ENCODE measurements at places on chromosomes 12 and 14. TPM values are rescaled to one million over a fixed set of nuclear protein-coding genes. Genes with fewer than 3 reads are reported as not detected.

The IFNG-AS1 gene
- not detected for total RNA-seq

The ITGA7 gene
- total RNA-seq: 536 TPM

The CSRNP2 gene
- 33.6 TPM for total RNA-seq

The MANSC4 gene
- not detected for total RNA-seq

The ZBTB1 gene
- 35.5 TPM for total RNA-seq

The RNFT2 gene
- total RNA-seq: 2.1 TPM

The LRFN5 gene
- 3.6 TPM for total RNA-seq

The RABGGTA gene
- 17.0 TPM for total RNA-seq

The PPFIA2 gene
- total RNA-seq: 2.7 TPM

The FSCB gene
- total RNA-seq: not detected

DNA sequence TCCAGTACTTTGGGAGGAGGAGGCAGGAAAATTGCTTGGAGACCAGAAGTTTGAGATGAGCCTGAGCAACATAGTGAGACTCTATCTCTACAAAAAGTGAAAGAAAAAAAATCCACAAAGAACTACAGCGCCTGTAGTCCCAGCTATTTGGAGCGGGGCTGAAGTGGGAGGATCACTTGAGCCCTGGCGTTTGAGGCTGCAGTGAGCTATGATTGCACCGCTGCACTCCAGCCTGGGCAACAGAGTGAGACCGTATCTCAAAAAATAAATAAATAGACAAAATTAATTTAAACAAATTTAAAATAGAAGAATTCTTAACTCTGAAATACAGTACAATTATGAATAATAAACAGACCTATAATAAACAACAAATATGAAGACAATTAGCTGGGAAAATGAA lies 40.9 kb downstream of the ATL1 start:
- no peak for DNase-seq

DNA sequence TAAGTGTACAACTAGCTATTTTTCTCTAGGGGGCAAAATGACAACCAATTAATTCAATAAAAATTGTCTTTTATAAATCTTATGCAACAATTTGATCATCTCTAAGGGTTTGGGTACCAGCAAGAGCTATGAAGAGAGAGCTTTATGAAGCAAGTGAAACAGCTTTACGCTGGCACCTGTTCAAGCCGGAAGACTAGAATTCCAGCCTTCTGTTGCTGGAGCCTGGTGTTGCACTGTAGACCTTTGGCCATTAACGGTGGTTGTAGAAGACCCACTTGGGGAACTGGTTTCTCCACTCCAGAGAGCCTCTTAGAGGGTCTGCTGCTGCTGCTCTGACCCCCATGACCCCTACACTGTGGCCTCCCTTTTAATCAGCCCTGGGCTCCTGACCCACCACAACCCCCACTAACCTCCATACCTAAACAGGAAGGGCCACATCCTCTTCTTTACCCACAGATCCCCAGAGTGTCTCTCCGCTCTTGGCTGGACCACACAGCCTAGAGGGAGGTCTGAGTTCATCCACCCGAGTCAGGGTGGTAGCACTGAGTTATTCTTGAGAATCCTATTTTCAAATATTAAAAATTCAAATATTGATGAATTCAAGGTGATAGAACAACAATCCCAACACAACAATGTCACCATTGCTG lies 54.6 kb upstream of the STON2 start:
- no peak for DNase-seq

DNA sequence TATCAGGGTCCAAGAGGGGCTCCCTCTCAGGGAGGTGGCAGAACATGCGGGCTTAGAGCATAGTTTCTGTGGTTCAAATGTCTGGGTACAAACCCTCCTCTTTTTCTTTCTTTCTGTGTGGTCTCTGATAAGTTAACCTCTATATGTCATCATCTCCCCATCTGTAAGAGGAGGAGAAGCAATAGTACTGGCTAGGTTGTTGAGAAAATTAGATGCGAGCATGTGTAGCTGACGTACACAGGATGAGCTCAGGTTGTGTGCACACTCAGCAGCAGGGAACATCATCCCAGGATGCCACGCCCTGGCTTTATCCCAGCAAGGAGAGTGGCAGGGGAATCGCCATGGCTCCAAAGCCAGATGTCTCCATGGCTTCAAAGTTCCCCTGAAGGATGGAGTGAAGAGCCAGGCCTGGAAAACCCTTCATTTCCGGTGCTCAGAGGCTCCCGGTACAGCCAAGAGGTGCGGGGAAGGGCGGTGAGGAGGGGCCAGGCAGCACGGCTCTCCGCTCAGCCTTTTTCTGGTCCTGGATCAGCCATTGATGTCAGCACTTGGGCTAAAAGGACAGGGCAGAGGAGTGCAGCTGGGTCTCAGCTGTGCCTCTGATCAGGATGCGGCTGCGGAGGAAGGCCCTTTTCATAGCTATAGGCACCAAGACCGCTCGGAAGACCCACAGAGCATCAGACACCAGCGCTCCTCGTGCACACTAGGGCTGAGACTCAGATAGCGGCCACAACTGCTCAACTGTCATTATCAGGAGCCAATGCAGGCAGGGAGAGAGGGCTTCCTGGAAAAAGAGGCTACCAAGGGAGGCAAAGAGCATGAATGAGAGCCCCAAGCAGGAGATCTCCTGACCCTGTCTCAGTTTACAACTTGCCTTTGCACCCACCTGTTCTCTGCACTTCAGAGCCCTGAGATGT lies 41.5 kb downstream of the ARL6IP4 start:
- no peak for DNase-seq

DNA sequence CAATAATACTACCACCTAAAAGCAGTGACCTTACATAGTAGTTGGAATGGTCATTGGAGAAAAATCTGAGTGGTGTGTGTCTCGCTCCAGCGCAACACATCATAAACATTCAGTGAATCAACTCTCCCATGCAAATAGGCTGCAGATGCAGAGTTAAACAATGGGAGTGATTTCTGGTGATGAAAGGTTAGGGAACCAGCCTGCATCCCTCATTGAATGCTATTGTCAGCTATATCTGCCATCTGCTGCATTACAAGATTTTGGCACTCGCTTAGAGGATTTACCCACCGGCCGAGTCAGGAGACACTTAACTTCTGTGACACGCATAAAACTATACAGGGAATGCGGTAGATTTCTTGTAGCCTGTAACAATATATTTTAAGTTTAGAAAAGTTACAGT lies 900.9 kb downstream of the FLRT2 start:
- DNase-seq: no peak

DNA sequence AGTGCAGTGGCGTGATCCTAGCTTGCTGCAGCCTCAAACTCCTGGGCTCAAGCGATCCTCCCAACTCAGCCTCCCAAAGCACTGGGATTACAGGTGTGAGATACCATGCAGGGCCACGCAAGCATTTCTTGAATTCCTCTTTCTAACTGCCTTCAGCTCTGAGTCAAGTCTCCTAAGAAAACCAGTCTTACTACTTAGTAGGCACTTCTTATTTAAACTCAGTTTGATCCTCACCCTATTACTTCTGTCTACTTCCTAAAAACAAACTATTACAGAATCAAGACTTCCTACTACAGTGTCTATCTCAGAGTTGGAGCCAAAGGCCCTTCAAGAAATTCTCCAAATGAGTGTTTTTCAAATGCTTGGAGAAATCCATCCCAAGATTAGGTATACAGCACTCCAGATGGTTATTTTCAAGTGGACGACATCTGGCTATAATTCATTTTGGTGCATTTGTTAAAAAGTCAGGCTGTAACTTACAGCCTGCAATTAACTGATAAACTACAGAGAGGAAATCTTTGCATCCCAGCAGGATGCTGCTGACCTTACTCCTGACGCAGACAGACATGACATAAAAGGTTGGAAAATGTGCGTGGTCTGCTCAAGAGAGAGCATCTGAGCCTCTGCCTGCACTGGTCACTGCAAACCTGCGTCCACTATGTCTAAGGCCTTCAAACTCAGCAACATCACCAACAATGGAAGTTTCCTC lies 34.7 kb downstream of the SSH1 start:
- no peak for DNase-seq

- no peak for DNase-seq
Observed at GRCh38 chr12:12282761-12283425, 16.0 kb upstream of the LRP6 start.

GRCh38 chr12:162467-163307 lies 51.3 kb downstream of the SLC6A12 start:
- no peak for DNase-seq

DNA sequence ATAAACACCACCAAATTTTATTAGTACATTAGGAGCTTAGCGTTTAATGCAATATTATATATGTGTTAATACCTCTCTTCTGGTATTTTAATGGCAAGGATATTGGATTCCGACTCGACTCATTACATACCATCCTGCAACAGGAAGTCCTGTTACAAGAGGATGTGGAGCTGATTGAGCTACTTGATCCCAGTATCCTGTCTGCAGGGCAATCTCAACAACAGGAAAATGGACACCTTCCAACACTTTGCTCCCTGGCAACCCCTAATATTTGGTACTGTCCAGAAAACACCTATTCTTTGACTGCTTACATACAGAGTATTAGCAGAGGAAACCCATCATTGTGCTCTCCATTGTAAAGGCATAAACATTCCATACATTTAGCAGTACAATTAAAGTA lies 45.2 kb downstream of the VEZT start:
- no peak for DNase-seq

- DNase-seq: no peak
Observed at GRCh38 chr12:6605421-6606330, 1.5 kb downstream of the CHD4 start.

GRCh38 chr14:20262642-20263128 lies 23.6 kb downstream of the OR11H4 start:
- DNase-seq: no peak

DNA sequence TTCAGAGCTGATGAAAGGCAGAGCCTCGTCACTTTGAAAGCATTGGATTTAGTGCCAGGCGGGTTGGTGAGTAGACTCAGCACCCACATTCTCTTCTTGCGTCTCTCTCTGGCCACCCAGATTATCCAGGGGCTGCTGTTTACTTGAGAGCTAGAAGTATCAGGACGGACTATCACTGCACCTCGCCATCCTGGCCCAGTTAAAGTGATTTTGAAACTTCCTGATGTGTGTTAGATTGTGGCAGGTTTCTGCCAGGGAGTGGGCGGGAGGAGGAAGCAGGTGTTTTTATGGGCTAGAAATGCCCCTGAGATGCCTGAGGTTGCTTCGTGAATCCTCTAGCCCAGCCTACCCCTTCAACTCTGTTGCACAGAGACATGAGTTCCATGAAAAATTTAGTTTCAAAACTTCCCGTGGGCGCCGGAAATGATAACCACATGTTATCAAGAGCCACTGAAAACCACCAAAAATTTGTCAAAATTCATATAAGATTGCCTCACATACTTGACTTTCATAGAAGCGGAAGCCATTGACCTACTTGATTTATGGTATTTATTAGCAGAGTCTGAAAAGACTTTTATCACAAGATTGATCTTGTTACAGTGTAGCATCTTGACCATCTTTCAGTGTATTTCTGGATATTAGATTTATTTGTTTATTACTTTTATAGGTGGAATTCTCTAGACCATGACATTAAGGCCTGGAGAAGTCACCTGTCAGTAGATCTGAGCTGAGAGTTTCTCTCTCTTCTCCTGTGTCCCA lies 466.0 kb downstream of the RAD51B start:
- no peak for DNase-seq

DNA sequence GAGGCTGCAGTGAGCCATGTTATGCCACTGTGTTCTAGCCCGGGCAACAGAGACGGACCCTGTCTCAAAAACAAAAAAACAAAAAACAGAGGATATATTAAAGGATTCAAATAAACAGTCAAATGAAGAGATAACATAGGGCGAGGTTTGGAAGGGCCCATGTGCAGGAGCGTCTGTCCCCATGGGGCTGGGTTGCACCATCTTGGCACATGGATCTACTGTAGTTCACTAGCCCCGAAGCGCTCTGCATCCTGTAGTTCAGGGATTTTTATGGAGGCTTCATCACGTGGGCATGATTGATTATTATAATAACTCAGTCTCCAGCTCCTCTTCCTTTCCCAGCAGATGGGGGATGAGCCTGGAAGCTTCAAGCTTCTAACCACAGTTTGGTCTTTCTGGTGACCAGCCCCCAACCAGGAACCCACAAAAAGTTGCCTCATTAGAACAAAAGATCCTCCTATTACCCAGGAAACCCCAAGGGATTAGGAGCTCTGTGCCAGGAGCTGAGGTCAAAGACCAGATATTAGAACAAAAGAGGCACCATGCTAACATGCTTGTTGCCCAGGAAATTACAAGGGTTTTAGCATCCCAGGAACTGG lies 59.9 kb downstream of the HCAR2 start:
- no peak for DNase-seq

GRCh38 chr12:68370006-68370590 lies 37.9 kb upstream of the MDM1 start:
- no peak for DNase-seq

- no peak for DNase-seq
Observed at GRCh38 chr14:65038966-65039365, 52.3 kb downstream of the FNTB start.

- no peak for DNase-seq
Observed at GRCh38 chr14:92121207-92121669, 268 bp downstream of the NDUFB1 start.

- DNase-seq: no peak
Observed at GRCh38 chr14:64082837-64083236, 211.3 kb downstream of the ESR2 start.

- no peak for DNase-seq
Observed at GRCh38 chr12:82912406-82912805, 225.7 kb downstream of the TMTC2 start.

DNA sequence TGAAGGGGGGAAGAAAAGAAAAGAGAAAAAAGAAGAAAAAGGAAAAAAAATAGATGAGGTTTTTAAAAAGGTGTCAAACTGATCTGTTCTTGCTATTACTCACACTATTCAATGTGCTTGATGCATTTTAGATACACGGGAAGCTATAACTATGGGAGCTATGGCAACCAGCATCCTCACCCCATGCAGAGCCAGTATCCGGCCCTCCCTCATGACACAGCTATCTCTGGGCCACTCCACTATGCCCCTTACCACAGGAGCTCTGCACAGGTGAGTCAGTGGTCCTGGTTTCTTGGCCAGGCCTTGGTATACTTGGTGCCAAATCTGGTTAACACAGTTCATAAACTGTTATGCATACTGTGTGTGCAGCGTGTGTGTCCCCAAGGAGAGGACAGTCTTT lies 24.0 kb upstream of the RIC8B start:
- no peak for DNase-seq

GRCh38 chr14:73307261-73307660 lies 70.0 kb downstream of the PAPLN start:
- no peak for DNase-seq

DNA sequence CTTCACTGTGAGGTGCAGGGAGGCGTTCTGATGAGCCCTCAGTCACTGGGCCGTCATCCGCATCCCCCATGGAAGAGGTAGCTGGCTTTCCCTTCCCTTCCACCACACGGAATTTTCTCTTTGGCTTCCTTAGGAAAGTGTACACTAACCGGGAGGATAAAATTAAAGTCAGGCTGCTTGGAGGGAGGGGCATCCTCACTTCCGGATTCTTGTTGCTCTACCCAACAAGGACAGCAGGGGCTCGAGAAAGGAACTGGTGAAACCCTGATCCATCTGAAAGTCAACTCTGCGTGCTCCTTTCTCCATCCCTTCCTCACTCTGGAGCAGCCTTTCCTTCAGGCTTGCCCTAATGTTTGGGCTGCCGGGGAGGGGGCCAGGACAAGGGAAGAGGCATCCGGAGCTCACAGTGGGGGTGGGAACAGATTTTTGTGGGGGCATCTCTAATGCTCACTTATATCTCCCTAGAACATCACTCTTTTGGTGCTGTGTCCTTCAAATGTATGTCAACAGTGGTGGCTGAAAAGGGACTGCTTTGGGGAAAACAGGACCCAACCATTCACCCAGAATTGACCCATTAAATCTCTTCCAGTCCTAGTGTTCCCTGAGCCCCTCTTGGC lies 101.4 kb upstream of the FKBP4 start:
- DNase-seq: no peak
